ENCODE measurements at places on chromosomes 16 and 17.

- no peak for DNase-seq
Observed at GRCh38 chr17:30597776-30598288, 120.6 kb downstream of the GOSR1 start.

DNA sequence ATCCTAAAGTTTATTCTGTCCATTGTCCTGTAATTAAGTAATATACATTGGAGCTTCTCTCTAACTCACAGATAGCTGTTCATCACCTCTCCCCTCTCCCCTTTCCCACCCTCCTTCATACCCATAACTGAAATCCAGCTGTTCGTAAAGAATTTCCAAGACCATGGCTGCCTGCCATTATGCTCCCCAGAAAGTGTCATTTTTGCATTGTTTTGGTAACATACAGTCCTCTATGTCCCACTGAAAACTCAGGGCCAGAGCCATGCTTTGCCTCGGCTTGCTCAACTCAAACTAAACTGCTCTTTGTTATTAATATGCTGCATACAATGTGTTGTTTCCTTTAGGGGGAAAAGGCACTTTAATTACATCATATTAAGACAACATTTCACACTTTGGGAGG is 132.0 kb downstream of the MRTFB start:
- DNase-seq, result no peak

DNA sequence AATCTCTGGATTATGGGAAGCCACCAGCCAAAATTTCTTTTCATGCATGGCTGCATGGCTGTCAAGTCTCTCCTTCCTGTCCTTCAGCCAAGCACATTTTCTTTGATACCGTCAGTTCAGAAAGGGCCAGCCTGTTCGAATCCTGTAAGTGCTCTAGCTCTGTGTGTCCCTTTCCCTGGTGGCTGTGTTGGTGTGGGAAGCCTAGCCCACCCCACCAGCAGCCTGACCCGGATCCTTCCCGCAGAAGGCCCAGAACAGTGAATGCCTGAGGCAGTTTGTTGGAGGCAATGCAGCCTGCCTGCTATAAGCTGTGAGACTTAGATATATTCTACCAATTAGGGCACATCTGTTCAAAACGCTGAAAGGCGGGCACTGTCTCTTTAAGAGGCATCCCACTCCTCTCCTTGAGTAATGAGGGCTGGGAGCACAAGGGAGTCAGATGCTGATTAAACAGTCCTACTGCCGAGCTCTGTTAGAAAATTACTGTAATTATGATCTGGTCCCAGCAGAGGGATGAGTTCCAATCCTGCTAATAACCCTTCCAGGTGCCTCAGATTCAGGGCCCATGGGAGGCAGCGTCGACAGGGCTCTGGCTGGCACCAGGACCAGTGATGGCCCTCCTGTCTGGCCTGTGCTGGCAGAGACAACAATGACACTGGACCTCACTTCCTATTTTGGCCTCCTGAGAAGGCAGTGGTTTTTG is 18.4 kb downstream of the SNX11 start:
- DNase-seq, result no peak

DNA sequence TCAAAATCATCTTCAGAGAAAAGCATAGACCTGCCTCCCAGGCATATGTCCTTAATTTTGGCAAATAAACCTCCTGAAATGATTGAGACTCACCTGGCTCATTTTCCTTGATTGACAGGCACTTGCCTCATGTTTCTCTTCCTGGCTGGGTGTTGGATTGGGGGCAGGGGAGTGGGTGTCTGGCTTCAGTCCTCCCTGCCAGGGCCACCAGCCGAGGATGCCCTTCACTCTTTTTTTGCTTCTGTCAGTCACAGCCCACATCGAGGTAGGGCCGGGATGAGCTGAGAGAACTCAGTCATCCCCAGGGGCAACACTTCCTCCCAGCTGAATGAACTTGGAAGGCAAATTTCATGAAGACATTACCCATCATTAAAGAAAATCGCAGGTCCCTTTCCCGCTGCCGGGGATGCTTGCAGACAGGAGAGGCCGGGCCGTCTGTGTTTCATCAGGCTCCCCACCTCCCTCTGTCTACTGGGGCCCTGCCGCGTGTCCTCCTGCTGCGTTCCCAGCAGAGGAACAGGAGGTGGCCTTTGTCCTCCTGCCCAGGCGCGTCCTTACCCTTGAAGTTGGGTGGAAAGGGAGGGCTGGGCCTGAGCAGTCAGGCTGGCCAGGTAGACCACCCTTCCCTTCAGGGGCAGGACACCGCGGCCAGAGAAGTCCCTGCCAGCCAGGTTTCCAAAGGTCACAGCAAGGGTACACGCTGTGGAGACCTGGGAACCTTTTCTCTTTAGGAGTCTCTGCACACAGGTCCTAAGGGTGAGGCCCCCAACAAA is 11.2 kb upstream of the DNAH17 start:
- no peak for DNase-seq

GRCh38 chr17:76492123-76492988 is 8.9 kb downstream of the RHBDF2 start:
- no peak for DNase-seq

DNA sequence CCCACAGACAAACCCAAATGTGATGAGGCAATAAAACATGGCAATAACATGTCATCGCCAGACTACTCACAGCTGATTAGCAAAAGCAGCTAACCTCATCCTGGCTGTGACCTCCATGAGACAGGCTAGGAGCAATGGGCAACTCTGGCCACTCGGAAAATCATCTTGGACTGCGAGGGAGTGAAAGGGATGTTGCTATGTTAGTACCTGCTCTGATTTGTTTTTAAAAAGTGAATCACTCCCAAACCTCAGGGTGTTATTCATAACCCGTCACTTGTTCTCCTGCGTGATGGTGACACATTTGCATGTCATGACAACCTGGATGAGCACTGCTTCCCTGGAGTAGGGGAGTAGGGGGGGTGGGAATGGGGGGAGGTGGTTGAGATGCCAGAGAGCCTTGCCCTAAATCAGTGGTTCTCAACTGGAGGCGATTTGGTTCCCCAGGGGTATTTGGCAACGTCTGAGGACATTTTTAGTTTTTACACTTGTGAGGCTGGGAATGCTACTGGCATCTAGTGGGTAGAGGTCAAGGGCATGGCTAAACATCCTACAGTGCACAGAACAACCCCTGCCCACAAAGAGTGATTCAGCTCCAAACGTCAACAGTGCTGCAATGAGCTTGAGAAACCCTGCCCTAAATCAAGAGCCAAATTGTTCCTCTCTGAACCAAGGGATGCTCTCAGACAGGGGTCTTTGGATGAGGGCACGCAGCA is 241.7 kb downstream of the SOX9 start:
- no peak for DNase-seq

GRCh38 chr17:15952916-15953790 is 8.2 kb downstream of the ADORA2B start:
- no peak for DNase-seq

DNA sequence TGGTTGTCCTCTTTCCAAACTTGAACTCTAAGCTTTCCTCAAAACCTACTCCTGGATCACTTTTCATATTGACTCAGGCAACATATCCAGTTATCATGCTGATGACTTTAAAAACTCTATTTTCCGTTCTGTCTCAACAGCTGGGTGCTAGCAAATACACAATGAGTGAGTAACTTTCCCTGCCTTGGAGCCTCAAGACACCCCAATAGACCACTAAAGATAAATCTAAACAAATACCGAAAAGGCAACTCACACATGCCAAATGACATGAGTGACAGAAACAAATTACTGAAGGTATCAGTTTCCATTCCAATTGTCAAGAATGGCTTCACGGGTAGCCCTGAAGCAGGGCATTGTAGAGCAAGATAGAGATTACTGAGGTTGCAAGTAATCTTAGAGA is 15.7 kb upstream of the TMEM101 start:
- DNase-seq, result no peak

DNA sequence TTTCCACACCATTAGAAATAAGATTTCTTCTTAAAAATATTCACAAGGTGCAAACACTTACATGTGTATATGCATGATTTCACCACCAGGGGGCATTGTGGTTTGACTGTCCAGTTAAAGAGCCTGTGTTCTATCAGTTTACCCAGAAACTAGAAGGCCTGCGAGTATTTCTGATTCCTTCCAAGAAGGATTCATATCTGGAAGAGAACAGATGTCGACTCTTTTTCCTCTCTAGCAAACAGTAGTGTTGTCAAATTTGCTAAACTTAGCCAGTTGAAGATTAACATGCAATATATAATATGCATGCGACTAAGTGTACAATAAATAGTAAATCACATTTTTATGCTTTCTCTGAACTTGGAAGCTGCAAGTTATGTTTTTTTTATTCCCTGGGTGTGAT is 404.1 kb downstream of the WWOX start:
- peak; percentile 53 for DNase-seq

DNA sequence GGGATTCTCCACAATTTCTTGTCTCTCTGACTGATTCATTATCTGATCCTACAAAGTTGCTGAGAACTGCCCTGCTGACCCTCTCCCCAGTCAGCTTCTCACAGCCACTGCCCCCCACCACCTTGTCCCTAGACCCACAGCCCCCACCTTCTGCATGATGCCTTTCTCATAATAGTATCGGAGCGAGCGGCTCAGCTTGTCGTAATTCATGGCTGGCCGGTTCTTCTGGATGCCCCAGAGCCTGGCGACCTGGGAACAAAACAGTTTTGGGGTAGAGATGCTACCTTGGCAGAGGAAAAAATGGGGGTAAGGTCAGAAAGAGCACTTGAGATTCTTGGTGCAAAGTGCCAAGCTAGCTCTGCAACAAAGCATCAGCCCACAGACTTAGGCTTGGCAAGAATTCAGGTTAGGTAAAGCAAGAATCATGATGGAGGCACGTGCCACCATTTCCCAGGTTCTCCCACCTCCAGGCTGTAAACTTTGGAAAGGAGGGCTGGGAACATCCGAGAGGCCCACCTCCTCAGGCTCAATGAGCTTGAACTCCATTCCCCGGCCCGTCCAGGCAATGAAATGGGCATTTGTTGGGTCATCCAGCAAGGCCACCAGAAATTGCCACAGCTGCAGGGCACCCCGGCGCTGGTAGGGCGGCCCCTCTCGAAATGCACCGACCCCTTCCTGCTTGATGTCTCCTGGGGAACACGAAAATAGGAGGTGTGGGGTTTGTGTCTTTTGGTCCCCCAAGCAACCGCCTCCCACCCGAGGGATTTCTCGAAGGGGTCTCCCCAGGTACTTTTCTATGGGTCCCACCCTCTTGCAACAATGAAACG is 16.9 kb downstream of the ETV4 start:
- DNase-seq, result no peak

DNA sequence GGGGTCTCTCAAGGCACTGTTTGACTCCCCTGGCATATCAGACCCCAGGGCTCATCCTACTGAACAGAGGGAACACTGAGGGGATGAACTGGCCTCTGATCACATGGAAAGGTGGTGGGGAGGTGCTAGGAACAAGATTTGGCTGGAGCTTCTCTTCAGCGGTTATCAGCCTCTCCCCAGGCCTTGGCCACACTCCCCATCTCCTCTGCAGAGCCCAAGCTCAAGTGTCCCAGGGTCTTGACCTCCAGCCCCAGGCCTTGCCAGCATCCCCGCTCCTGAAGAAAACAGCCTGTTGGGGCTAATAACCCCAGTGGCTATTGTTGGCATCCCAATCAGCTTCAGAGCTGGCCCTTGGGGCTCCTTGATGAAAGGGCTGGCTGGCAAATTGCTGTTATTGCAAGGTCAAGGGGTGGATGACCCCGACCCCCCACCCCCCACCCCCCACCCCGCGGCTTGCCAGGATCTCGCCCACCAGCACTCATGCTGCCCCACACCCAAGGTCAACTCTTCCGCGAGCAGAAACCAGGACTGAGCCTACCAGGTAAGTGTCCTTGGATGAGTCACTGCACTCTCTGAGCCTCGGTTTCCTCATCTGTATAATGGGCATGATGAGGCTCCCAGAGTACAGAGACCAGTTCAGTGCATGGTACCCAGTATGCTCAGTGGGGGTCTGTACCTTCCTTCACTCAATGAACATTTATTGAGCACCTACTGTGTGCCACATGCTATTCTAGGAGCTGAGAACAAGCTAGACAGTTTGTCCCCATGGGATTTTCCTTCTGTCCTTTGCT is 18.8 kb upstream of the FAM83G start:
- DNase-seq, result no peak

GRCh38 chr17:81538651-81539570 is 10.7 kb downstream of the FSCN2 start:
- no peak for DNase-seq

DNA sequence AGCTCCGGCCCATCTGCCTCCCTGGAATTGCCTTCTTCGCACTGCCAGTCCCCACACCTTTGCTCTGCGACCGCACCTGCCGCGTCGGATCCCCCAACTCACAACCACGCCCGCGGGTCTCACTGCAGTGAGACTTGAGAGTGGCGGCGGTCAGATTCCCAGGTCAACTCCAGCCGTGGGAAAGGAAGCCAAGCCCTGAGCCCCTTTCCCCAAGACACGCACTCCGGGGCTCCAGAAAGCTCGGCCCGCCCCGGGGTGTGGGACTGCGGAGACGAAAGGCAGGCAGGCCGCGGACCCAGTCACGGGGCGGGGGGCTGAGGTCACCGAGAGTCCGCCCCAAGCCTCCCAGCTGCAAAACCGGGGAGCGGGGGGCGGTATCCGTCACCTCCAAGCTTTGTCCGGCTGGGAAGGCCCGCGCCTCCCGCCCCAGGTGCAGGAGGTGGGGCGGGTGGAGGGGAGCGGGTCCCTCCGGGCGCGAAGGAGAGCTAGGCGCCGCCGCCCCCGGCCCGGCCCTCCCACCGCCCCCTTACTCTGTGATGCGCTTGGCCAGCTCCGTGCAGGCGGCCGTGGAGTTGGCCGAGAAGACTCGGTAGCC is 615 bp downstream of the PRPSAP1 start:
- DNase-seq, result no peak

DNA sequence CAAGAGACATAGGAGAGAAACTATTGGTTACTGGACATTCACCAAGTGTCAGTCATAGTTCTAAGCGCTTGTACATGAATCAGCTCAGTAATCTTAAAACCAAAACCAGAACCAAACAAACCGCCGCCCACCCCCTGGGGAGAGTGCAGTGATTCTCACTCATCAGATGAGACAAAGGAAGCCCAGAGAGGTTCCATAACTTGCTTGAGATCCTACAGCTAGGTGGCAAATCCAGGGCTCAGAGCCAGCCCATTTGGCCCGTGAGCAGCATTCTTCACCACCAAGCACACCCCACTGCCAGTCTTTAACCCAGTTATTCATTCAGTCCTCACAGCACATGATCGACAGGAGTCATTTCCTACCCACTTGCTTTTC is 37.2 kb upstream of the RGS9 start:
- DNase-seq, result peak; percentile 74

DNA sequence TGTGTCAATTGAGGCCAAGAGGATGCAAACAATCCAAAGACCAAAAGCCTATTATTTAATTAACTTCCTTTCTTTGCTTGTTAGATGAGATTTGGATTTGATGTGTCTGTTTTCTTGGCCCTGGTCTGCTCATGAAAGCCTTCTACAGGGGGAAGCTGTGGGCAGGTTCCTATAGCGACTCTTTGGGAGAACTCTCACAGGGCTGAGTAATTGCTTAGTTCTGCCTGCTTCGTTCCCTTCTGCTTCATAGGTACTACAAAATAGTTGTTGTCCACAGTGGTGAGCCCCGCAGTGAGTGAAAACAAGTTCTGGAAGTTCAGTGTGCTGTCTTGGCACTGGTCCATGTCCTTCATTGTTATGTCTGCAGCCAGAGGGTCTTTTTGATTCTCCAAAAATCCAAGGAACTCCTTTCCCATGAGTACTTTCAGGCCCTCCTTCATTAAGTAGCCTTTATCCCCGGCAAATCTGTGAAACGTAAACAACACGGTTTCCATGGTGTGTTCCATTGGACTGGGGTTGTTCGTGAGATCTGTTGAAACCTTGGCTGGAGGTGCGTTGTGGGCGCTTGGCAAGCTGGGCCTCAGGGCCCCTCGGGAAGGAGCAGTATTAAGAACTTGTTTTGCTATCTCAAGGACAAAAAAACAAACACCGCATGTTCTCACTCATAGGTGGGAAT is 30.0 kb upstream of the ANKRD40CL start:
- no peak for DNase-seq

Measured in stimulated activated CD4-positive, alpha-beta T cell treated with anti-CD3 and anti-CD28 coated beads, Interleukin-2, amount 100 ng/mL, for 48 hours (primary cell).